ENCODE measurements at places on chromosomes 12 and 14.

GRCh38 chr12:69008520-69008919 lies 75.5 kb upstream of the CPM start:
- ATAC-seq: no peak

- peak; percentile 27 for ATAC-seq
These were observed 218.1 kb downstream of the GLT1D1 start for GRCh38 chr12:129071362-129071761.

DNA sequence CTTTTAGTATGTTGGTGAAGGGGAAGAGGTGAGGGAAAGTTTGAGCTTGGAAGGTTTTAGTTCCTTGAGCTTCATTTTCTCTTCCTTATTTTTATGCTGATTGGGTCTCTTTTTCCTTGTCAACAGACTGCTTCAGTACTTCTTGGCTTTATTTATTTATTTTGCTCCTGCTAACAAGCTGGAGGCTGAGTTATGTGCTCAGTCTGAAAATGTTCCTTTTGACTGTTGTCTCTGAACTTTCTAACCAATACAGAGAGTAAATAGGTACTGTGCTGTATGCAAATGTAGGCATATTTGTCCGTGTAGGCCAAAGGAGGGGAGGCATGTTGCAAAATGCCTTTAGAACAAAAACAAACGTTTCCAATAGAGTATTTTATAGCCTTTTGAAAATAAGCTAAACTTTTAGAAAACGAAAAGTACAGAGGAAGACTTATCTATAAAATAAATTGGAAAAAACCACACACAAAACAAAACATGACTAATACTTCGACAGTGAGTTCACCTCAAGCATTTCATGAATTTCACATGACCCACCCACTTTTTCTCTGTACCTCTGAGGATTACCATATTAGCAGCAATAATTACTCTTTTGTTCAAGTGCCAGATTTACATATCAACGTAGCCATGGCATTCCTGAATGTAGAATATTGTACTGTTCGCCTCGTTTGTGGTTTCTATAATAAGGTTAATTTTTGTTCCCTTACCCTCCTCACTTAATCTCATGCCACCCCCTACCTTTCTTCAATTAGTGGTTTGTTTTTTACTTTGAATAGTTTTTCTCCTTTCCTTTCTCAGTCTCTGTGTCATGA lies 4.7 kb upstream of the CREBL2 start:
- ATAC-seq: no peak

DNA sequence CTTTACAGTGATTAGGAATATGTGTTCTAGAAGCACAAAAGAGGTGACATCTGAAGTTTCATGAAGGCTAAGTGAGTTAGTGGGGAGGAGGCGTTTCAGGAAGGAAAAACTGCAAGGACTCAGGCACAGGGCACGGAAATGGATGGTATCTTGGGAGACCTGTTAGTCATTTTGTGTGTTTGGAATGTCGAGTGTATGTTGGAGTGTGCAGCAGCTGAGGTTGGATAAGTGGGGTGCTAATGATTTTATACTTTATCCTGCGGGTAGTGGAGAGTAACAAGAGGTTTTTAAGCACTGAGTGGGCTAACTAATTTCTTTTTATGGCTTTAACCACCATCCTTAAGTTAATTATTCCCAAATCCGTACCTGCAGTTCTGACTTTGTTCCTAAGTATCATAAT lies 571.5 kb upstream of the FBXO33 start:
- ATAC-seq: no peak

GRCh38 chr12:66495709-66496108 lies 183.2 kb downstream of the GRIP1 start:
- no peak for ATAC-seq

GRCh38 chr12:32753605-32754004 lies 2.1 kb downstream of the YARS2 start:
- no peak for ATAC-seq

- ATAC-seq: no peak
These were observed 66.7 kb downstream of the NTN4 start for GRCh38 chr12:95723693-95724384.

DNA sequence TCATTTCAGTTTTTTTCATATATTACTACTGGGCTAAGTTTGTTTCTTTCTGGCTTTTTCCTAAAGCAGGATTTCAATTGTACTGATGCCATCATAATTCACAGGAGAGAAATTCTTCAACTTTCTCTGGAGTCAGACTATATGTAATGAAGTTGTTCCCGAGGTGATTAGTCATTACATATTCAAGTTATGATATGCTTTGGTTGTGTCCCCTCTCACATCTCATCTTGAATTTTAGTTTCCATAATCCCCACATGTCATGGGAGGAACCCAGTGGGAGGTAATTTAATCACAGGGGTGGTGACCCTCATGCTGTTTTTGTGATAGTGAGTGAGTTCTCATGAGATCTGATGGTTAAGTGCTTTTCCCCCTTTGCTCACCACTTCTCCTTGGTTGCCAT lies 227.5 kb upstream of the LRIG3 start:
- no peak for ATAC-seq

- ATAC-seq: no peak
These were observed 119.8 kb upstream of the SCAF11 start for GRCh38 chr12:46110223-46110611.

GRCh38 chr12:14260011-14260993 lies 105.2 kb upstream of the ATF7IP start:
- peak; percentile 51 for ATAC-seq

- ATAC-seq: no peak
These were observed 905.4 kb downstream of the SLC16A7 start for GRCh38 chr12:60501124-60501729.

DNA sequence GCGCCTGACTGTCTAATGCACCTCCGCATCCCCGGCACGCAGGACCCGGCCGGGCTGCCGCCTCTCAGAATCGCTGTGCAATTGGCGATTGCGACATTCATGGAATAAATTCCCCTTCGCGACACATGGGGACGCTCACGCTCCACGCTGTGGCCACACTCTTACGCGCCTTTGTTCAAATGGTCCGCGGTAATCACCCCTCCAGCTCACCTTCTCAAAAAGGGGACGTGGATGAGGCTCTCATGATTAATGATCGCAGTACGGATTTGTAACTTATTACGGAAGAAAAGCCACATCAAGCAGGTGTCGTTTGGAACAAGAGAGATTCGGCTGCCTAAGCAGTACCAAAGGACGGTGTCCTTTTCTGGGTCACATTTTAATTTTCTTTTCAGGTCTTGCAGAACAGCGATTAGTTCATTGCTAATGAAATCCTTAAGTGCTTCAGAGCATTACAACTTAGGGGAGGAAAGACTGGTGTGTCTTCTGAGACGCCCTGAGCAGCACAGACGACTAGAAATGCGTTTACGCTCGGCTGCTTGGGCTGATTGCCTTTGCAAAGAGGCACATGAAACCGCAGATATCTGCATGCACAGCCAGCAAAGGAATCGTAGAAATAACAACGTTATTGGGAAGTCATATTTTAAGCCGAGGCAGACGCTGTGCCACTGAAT lies 37.3 kb upstream of the ADGRD1 start:
- peak; percentile 96 for ATAC-seq

DNA sequence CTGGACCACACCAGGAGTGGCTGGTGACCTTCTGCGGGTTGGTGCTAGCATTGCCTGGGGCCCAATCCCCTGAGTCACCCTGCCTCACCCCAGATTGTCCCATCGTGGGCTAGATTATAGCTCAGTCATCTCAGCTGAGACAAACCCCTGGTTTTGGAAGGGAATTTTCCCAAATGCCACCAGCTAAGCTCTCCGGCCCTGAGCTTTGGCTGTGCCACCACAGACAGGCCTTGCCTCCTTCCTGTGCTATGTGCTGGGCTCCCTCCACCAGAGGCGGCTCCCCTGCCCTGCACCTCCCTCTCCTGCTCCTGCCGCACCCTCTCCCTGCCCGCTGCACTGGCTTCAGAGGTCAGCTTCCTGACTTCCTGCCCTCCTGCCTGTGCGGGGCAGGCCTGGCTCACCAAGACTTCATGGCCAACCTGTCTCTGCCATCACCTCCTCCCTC lies 196.3 kb downstream of the TSPAN9 start:
- no peak for ATAC-seq

DNA sequence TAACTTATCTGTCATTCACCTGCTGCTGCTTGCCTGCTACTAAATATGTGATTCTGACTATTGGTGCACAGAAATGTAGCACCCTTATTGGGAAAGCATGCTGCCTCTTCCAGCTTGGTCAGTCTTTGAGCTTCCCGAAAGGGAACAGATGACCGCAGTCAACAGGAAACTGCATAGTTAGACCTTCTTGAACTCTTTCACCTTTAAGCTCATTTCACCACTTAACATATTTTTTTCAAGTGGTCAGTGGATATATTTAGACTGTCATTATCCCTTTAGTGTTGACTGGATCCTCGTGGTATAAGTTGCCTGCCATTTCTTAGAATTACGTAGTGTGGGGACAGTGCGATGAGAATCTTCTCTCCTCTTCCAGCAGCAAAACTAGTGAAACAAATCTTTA lies 224.9 kb downstream of the FBXL14 start:
- ATAC-seq: no peak

DNA sequence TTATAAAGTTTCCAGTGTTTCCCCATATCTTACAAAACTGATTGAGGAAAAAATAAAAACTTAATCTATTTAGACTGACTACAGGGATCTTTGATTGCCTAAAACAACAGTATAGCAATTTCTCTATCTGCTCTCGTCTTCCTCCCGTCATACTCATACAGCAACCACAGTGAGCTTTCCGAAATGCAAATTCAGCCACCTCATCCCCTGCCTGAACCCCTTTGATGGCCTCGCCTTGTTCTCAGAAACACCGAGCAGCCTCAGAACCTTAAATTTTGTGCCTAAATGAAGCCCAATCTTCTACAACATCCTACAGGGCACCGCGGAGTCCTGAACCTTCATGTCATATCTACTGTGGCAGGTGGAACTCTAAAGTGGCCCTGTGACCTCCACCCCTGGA lies 223.7 kb upstream of the TMEM132C start:
- no peak for ATAC-seq

GRCh38 chr14:65492266-65492665 lies 79.7 kb downstream of the FUT8 start:
- ATAC-seq: no peak

GRCh38 chr12:67241482-67241881 lies 27.7 kb upstream of the CAND1 start:
- ATAC-seq: no peak

- ATAC-seq: no peak
These were observed 44.2 kb downstream of the TTC8 start for GRCh38 chr14:88868558-88869159.

DNA sequence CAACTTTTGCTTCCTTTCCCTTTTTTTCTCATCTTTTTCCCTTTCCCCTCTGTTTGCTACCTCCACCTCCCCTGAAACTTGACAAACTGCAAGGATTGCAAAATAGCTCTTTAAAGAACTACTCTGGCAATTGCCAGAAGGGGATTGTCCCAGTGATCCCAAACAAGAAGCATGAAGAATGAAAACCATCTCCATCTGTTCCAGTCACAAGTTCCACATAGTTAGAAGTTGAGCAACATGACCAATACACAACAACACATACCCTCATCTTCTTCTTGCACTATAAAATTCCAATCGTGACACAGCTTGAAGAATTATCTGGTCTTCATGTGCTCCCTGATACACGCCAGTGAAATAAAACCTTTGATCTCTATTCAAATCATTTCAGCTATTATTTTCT lies 93.7 kb upstream of the USP15 start:
- ATAC-seq: no peak

DNA sequence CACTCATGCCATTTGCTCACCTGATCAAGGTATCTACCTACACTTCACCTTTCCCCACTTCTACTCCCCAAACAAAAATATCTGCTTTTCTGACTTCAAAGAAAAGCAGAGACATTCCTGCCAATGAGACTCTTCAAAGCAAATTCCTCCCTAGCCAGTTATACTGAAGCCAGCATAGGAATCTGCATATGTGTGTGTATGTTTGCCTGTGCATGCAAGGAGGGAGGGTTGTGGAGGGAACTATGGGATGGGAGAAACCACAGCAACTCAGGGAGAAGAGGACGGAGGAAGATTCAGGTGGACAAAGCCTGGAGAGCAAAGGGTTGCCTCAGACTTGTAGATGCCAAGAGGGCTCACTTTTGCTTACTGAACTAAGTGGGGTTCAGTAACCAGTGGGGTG lies 26.4 kb upstream of the VDR start:
- ATAC-seq: no peak

GRCh38 chr12:112413855-112414625 lies 4.6 kb upstream of the RPL6 start:
- no peak for ATAC-seq

GRCh38 chr12:12439636-12440035 lies 82.8 kb downstream of the BORCS5 start:
- no peak for ATAC-seq
